Hematopoietic multipotent progenitor cell treated with erythropoietin and hydrocortisone succinate and interleukin-3 and kit ligand, for 15 days (in vitro differentiated cells): ENCODE measurements at places on chromosomes 3 and 15.

DNA sequence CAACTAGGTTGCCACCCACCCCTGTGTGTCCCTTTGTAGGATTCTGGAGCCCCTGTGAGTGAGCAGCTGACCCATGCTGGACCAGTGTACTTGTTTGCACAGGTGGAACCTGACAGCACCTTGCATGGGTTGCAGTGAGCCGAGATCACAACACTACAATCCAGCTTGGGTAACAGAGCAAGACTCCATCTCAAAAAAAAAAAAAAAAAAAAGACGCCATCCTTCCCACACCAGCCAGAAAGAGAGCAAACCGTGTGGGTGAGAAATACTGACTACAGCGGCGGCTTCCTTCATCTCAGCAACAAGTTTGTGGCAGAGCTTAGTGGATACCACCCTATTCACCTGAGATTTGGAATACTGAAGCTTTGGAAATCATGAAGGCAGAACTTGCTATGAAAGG lies 746 bp upstream of the CD80 start:
- DNase-seq: no peak

DNA sequence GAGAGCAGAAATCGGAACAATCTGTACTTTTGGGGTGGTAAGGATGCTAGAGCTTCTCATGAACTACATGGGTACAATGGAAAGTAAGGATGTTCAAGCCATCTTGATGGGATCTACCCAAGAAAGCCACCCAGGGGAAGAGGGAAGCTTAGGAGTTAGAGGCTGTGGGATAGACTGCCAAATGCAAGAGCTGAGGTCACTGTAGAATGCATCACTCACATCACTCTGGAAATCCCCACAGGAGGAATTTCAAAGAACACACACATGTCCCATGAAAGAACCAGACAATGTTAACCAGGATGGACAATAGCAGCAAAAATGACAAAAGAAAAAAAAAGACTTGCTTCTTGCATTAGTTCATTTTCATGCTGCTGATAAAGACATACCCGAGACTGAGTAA lies 32.8 kb upstream of the UBE2E2 start:
- no peak for DNase-seq

- no peak for DNase-seq
These were observed 73.1 kb downstream of the RORA start for GRCh38 chr15:61155741-61156700.

- DNase-seq: no peak
These were observed 47.0 kb downstream of the RPLP1 start for GRCh38 chr15:69499521-69500211.

DNA sequence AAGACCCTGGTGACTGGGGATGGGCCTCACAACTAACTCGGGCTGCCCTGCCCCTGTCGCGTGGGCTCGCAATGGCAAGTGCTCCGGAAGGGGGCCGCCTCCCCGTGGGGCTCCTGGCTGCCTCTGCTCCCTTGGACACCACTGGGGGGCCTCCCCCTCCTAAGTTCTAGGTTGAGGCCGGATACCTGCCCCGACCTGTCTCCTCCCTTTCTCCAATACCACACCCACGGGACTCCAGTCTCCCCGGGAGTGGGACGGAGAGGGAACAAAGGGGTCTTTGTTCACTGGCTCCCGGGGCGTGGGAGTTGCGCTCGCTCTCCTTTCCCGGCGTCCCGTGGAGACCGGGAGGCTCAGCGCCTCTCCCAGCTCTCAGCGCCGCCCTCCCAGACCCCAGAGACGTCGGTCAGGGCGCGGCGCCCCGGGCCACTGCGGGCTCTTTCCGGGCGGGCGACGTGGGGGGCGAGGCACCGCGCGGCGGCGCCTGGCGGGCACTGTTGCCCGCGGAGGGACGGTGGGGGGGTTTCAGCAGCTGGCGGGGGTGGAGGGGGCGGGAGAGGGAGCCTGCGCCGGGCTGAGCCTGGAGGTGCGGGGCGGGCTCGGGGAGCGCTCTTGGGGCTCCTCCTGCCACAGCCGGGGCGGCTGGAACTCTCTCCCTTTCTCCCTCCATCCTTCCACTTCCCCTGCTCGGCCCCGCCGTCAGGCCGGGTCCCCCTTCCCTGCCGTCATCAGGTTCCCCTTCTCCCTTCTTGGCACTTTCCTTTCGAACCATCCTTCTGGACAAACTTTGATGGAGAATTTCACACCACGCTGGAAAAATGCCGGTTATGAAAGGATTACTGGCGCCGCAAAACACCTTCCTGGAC lies at the start of gene KCNH8:
Gene KCNH8 (plus strand): TSS at position 606 of the 863 bp plus-strand sequence. CDS start 210 bp downstream, at position 816.
- no peak for DNase-seq

DNA sequence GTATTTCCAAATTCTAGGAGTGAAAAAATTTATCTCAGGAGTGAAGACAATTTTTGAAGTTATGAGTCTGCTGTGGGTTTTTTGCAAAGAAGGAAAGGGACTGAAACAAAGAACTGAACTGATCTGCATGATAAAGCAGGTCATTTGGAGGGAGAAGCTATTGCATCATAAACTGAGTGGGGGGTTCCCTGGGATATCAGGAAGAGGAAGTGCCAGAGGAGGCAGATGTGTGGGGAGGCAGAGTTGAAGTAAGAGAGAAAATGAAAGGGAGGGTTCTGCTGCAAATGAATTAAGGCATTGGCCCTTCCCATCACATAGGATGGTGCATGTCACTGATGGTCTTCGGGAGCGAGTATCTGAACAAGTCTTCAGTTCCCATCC lies 379.2 kb downstream of the VPS13C start:
- no peak for DNase-seq

DNA sequence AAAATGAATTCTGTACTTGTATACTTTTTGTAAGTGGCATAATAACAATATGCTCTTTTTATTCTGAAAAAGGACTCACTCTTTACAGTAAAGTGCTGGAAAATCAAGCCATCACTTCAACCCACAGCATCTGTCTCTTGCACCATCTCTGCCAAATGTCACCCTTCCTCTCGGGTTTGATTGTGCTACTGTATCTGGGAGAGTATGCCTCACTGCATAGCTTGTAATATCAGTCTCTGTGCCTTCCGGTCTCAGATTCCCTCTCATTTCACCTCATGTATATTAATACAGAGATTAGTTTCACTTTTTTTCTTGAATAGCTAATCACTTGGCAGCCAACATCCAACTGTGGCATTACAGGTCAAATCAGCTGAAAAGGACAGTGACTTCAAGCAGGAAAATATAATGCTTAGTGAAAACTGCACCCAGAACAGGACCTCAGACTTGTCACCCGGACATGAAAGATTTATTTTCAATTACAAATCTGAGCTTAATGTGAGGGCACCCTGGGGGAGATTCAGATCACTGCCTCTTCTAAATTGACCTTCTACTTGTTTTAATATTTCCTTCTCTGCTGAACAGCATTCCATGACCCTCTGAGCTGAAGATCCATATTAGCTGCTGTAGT lies 605.8 kb upstream of the NAALADL2 start:
- DNase-seq: no peak

- DNase-seq: no peak
These were observed 40.5 kb downstream of the RTP1 start for GRCh38 chr3:187237741-187238140.

DNA sequence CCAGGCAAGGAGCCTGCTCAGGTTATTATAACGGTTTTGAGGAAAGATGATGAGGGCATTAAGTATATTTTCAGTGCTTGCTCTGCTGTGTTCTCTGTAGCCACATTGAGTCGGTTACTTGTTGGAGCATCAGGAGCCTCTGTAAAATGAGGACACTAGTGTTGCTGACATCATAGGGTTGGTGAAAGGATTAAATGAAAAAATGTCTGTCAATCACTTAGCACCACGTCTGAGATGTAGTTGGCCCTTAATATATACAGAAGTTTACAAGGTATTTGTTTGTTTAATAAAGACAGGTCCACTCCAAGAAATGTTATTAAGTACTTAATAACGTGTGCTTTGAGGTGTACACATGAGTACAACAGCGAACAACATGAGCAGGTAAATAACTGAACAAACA lies 735 bp upstream of the SLC25A26 start:
- no peak for DNase-seq

DNA sequence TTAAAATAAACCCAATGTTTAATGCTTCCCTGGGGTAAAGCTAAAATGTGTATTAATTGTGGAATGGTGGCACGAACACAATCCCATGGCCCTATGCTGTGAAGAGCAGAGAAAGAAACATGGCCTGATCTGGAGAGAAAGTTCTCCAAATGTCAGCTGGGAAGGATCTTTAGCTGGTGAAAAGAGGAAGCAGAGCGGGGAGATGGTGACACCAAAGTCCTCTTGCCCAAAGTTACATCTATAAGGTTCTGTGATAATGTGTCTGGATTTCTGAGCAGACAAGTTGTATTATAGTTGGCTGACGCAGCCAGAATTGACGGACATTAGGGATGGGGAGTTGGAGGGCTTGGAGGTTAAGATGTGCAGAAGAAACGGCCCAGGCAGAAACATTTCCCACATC lies 196.2 kb downstream of the CHST2 start:
- DNase-seq: no peak

DNA sequence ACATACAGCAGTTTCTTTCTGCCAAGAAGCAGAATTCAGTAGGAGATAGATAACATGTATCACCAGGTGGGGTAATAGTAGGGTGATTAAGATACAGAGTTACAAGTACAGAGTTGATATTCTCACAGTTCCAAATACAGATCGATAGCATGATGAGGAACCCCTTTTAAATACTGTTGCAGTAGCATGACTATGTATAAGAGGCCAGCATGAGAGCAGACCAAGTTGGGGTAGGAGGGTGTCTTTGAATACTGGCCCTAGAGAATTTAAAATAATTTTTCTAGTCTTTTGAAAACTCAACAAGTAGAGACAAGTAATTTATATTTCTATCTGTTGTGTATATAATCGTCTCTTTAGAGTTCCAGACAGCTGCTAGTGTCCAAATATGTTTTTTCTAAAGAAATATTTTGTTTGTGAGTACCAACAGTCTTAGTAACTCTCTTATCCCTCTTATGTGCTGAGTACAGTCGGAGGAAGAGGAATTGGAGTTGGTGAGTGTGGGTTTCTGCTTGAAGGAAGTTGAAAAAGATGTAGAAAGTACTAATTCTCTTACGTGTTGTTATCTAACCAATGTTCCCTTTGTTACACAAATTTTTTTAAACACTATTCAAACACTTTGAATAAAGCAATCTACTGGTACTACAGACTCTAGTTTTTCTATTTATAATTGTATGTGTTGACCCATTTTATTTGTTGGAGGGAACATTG lies 30.2 kb downstream of the LYSMD4 start:
- no peak for DNase-seq

DNA sequence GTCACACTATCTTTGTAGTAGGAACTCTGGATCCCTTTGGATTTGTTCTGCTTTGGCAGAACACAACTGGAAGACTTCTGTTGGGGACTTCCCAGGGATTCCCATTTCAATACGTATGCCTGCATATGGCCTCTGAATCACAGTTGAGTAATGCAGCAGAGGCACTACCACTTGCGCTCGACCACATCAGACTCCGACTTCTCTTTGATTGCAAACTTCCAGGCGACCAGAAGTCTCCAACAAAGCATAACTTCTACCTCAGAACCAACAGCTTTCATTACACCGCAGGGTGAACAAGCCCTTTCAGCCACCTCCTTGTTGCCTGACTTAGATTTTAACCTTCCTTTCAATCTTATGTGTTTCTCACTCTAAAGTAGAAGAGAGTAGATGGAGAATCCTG lies 924.4 kb downstream of the IGSF11 start:
- no peak for DNase-seq
